ENCODE measurements at places on chromosomes 4 and X.

DNA sequence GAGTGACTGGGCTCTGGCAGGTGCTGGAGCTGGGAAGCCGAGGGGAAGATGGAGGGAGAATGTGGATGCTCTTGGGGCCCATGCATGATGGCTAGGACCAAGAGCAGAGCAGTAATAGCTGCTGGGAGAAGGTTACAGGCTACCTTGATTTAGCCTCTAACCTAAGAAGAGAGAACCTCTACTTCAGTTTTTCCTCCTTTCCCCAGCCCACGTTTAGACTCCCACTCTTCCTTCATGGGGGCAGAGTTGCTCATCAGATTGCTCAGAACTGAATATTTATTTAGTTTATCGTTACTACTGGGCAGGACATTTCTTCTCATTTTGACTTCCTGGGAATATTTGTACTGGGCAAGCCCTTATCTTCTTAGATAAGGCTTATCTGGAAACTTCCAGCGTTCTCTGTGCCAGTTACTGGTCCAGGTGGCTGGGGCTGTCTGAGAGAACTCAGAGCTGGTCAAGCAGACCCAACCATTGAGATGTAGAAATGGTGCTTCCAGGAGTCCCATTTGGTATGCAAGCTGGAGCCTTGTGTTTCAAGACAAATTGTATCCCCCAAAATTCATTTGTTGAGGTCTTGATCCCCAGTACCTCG lies 442.9 kb upstream of the BOD1L1 start:
- no peak for DNase-seq

- peak; percentile 87 for DNase-seq
Observed at GRCh38 chrX:10496345-10496965, 123.9 kb downstream of the MID1 start.

GRCh38 chr4:8608714-8609391 lies 16.3 kb downstream of the CPZ start:
- no peak for DNase-seq

DNA sequence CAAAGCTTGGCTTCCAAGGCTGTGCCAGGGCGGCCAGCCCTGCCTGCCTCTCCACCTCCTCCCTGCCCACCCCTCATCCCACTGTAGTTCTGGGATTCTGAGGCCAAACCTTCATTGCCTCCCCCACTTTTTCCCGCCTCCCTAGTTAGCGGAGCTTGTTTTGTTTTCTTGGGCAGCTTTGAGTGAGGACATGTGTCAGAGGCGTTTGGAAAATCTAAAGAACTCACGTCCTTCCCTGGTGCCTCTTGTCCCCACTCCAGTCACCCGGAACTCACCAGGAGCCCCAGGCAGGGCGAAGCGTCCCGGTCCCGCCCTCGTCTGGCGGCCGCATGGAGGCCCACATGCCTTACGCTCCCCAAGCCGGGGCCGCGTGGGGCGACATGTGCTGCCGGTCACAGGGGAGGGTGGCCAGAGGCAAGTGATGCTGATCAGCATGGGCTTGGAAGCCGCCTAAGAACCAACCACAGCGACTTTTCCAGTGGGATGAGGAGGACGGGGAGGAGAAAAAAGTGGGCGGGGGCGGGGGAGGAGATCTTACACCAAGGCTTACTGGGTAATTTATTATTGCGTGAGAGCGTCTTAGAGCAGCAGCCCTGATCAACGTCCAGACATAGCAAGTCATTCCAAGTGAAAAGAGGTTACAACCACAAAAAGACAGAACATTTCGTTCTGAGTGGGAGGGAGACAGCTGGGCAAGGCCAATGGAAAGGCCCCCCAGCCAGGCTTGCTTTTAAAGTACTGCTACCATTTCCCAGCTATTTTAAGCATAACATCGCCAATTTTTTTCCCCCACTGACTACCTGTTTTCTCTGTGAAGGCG lies 48.5 kb downstream of the PRPS1 start:
- DNase-seq: peak; percentile 96

GRCh38 chr4:96742332-96743014 lies 902.6 kb downstream of the PDHA2 start:
- DNase-seq: no peak

DNA sequence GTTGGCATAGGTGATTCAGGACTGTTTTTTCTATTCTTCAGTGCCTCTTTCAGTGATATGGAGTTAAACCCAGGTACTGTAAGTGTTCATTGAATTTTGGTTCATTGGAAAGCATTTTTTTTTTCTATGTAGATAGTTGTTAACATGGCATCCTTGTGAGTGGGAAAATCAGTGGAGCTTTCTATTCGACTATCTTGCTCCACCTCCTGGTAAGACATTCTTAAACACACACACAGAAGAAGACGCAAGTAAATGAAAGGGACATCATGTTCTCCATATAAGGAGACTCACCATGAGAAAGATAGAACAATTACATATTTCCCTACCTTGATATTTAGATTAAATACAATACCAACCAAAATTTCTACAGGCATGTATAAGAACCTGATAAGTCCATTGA lies 598.5 kb upstream of the SPANXN1 start:
- no peak for DNase-seq

GRCh38 chrX:109936114-109936513 lies 66.8 kb upstream of the TMEM164 start:
- no peak for DNase-seq

DNA sequence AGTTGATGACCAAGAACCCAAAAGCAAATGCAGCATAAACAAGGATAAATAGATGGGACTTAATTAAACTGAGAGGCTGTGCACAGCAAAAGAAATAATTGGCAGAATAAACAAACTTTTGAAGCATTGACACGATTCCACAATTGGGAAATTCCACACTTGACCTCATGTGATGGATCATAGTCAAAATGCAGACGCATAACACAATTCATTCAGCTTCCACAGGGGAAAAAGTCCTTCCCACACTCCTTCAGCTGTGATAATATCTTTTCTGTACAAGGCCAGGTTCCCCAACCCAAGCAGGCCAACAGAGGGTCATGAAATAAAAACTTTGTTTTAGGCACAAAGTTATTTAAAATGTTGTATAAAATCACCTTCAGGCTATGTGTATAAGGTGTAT lies 66.6 kb upstream of the SLIT2 start:
- no peak for DNase-seq

DNA sequence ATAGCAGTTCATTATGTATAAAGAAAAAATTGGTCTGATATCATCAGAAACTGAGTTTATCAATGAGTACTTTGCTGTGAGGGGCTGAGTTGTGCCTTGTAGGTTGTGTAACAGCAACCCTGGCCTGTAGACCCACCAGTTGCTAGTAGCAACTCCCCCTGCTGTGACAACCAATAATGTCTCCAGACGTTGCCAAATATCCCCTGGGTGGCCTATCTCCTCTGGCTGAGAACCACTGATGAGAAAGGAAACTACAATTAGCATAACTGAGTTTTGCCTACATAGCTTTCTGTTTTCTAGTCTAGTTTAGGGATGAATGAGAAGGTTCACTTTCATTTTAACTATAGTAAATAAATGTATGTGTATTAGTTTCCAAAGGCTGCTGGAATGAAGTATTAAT lies 234.1 kb downstream of the CPE start:
- DNase-seq: no peak

- DNase-seq: no peak
Observed at GRCh38 chrX:47608130-47608810, 11.4 kb downstream of the SYN1 start.
